ENCODE measurements at places on chromosomes 6 and 20.

- no peaks in the 10 kb centered on the region for H3K27me3 ChIP-seq
- DNase-seq: no peak
- H3K36me3 ChIP-seq: peaks cover 7% of the 10 kb centered on the region
- H3K4me1 ChIP-seq: peaks cover 32% of the 10 kb centered on the region
- H3K4me3 ChIP-seq: no peak overlapping the region
Measured at GRCh38 chr6:118528129-118528528, 20.0 kb upstream of the PLN start.

DNA sequence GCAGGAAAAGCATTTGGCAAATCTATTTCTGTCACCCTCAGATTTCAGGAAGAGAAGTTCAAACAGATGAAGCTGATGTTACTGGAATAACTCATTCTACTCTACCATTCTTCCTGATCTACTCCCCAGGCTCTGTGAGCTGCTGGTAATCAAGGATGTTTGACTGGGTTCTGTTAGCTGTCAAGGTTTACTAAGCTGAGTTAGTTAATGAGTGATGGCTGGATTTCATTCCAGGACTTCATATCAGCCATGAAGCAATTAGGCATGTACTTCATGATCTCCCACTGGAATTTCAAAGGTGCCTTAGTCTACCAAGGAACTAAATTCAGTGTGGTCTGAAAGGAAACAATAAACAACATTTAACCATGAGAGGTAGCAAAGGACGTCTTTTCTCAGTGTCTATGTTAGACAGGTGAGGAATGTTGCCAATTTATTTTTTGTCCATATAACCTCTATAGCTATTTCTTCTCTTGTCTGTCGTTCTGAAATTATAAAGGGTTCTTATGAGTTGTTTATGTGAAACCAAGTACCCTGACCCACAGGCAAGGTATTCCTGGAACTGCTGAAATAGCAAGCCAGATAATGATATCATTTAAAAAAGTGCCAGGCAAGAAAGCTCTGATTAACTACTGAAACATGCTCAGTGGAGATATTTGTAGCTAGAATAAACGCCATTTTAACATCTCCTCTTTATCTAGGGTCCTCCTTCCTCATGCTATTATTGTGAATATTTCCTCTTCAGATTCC is 112.9 kb downstream of the BACH2 start:
- no peak overlapping the region for H3K4me3 ChIP-seq
- peaks cover 16% of the 10 kb centered on the region for H3K4me1 ChIP-seq
- H3K27me3 ChIP-seq: no peaks in the 10 kb centered on the region
- H3K27ac ChIP-seq: peak overlapping the region; percentile 23

DNA sequence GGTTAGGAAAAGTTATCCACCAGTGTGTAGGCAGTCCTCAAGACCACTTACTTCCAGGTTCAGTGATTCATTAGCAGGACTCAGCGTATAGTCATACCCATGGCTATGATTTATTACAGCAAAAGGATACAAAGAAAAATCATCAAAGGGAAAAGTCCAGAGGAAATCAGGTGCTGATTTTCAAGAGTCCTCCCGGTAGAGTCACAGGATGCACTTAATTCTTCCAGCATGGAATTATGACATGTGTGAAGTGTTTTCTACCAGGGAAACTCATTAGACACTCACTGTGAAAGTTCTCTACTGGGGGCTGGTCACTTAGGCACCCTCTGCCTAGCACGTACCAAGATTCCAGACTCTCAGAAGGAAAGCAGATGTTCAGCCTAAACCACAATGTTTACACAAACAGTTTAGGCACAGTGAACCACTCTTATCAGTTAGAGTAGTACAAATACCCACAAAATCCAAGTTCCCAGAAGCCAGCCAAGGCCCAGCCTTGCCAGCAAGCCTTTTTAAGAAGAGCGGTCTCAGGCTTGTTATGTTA is 10.2 kb downstream of the WFDC3 start:
- no peak overlapping the region for H3K4me3 ChIP-seq
- H3K36me3 ChIP-seq: no peaks in the 10 kb centered on the region
- peaks cover 2% of the 10 kb centered on the region for H3K4me1 ChIP-seq
- H3K27ac ChIP-seq: no peak overlapping the region
- DNase-seq: no peak
- no peaks in the 10 kb centered on the region for H3K27me3 ChIP-seq

DNA sequence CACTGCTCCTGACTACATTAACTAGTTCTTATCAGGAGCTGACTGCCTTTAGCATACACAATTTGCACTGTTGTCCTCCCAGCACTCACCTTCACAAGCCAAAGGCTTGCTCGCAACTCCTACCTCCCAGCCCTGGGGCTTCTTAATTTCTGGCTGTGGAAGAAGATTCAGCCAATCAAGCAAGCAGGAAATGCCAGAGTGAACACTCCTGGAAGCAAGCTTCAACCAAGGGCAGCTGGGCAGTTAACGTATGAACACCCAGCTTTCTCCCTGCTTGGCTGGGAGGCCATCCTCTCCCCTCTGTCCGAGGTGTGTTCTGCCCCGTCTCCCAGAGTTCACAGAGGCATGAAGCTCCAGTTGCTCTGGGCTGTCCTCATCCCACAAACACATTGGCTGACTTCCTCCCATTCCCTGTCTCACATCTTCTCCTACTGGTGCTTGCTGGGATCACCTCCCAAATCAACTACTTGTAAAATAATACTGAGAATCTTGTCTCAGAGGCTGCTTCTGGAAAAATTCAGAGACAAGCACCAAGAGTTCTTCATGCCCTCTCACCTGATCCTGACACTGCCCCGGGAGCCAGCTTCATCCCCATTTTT is 15.3 kb upstream of the SRSF6 start:
- DNase-seq: no peak
- no peaks in the 10 kb centered on the region for H3K4me1 ChIP-seq
- H3K27me3 ChIP-seq: peaks cover 13% of the 10 kb centered on the region
- no peak overlapping the region for H3K27ac ChIP-seq
- no peak overlapping the region for H3K4me3 ChIP-seq
- H3K36me3 ChIP-seq: no peaks in the 10 kb centered on the region

DNA sequence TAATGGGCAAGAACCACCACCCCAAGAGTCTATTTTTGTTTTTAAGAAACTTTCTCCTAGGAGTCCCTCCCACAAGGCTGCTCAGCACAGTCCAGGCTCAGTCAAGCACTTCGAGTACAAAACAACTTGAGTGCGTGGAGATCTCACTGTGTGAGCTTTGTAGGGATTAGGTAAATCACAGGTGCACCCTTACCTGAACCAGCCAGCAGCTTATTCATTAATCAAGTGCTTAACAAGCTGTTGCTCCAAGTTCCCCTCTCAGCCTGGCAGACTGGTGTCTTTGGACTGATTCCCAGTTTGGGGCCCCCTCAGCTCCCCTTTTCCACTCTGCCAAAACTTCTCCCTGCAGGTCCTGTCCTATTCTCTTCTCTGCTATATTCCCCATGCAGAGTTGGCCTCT is 133.1 kb downstream of the LY86 start:
- no peak overlapping the region for H3K27ac ChIP-seq
- H3K4me3 ChIP-seq: no peak overlapping the region
- peaks cover 10% of the 10 kb centered on the region for H3K4me1 ChIP-seq
- H3K27me3 ChIP-seq: peaks cover 9% of the 10 kb centered on the region

- H3K36me3 ChIP-seq: peaks cover 5% of the 10 kb centered on the region
- no peak overlapping the region for H3K4me3 ChIP-seq
- no peaks in the 10 kb centered on the region for H3K4me1 ChIP-seq
- peak; percentile 3 for DNase-seq
Measured at GRCh38 chr6:33996120-33996475, 149.8 kb downstream of the GRM4 start.
